ENCODE measurements at places on chromosomes 13 and 19.

DNA sequence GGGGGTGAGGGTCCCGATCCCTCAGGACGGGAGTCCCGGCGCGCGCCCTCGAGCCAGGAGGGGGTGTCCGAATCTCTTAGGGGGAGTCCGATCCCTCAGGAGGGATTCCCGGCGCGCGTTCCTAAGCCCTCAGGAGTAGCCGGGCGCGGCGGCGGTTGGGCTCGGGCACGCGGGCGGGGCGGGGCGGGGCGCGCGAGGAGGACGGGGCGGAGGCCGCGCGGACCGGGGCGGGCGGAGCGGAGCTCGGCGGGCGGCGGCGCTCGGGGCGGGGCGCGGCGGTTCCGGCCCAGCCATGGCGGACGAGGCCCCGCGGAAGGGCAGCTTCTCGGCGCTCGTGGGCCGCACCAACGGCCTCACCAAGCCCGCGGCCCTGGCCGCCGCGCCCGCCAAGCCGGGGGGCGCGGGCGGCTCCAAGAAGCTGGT lies at the start of gene CUL4A:
TSS of gene CUL4A (plus strand) at position 278 of the 423 bp plus-strand sequence. CDS start at position 293, 15 bp downstream.
- no peak for DNase-seq

GRCh38 chr13:29849731-29850212 lies 645 bp downstream of the UBL3 start:
- no peak for DNase-seq

- DNase-seq = peak; percentile 64
These were observed 10.6 kb upstream of the NUP62 start for GRCh38 chr19:49939721-49940481.

GRCh38 chr13:47092202-47092601 lies 195.3 kb upstream of the HTR2A start:
- DNase-seq = no peak

- DNase-seq = no peak
These were observed 35.6 kb downstream of the RASA3 start for GRCh38 chr13:114096811-114097211.

DNA sequence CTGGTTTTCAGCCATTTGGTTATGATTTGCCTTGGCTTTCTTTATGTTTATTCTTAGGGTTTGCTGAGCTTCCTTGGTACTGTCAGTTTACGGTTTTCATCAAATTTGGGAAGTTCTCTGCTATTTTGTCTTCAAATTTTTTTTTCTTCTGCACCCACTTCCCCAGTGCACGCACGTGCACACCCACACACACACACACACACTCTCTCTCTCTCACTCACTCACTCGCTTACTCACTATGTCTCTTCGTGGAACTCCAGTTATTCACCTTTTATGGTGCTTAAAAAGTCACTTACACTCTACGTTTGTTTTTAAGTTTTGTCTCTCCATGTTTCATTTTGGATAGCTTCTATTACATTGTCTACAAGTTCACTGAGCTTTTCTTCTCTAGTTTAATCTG lies 7.1 kb downstream of the AKAP11 start:
- DNase-seq = no peak

DNA sequence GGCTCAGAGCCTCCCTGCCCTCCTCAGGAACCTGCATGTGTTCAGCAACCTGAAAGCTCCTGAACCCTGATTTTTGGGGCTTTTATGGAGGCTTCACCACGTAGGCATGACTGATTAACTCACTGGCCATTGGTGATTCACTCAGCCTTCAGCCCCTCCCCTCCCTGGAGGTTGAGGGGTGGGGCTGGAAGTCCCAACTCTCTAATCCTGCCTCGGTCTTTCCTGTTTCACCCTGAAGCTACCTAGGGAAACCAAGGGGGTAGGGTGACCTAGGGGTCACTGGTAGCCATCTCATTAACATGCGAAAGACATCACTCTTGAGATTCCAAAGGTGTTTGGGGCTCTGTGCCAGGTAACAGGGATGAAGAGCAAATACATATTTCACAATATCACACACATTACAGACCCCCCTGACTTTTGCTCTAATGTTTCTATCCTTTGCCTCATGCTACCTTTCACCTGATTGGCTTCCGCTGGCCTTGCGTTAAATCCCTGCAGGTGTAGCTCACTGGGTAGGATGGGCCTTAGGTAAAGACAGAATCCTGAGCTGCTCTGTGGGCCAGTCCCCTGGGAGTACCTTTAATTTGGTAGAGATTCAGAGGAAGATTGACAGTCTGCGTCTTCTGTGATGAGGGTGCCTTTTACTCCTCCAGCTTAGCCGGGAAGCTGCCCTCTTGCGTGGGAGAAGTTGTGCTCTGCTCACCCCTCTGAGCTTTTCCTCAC lies 260.6 kb downstream of the ATP8A2 start:
- DNase-seq = no peak

DNA sequence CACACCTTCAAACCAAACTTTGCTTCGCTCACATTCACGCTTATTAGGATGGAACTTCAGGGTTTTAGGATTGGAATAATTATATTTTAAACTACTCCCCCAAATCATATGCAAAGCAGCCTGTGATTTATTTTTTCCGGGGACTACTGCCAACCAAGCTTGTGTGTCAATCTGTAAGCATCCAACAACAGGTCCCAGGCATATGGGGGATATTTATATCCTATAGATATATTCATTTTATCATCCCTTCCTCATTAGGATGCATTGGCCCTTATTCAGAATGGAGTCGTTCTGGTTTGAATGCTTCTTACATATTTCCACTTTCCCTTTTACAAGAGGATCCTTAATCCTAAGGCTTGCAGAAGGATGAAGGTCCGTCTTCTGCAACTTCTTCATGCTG lies 8.8 kb upstream of the C19orf84 start:
- no peak for DNase-seq
